Umbilical cord (tissue), 2 donors: ENCODE measurements at places on chromosomes 3 and 15. TPM values are rescaled to one million over a fixed set of nuclear protein-coding genes. Genes with fewer than 3 reads are reported as not detected.

GRCh38 chr3:121443456-121443855, 102.3 kb downstream of the POLQ start:
- no peak for DNase-seq

DNA sequence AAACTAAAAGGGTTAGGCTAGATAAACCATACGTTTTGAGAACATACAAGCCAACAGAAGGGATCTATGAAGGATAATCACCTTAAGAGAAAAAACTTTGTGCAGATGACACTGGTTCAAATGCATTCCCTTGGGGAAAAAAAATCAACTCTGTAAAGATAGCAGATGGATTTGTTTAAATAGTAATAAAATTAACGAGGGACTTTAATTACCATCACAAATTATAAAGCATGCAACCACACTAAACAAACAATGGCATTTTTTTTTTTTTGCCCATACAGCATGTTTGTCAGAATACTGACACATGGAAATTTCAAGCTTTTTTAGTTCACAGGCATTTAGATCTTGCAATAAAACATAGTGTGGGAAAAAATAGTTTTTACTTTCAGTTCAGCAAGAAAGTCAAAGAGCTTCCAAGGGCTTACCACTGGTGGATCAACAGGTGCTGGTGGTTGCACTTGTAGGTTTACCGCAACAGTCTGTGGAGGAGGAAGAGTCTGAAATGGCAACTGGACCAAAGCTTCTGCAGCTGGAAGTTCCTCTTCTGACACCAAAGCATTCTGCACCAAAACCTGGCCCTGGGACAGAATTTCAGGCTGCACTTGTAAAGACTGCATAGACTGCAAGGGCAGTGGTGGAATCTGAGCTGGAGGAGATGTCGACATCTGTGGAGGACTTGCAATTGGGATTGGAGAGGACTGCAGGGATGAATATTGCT, 53.1 kb downstream of the PHC3 start:
- no peak for DNase-seq

- no peak for DNase-seq
Observed at GRCh38 chr15:51114437-51115119, 19.9 kb upstream of the TNFAIP8L3 start.

The P2RY12 gene
- total RNA-seq = 8.9 TPM

The STIMATE gene
- total RNA-seq = 7.2 TPM

DNA sequence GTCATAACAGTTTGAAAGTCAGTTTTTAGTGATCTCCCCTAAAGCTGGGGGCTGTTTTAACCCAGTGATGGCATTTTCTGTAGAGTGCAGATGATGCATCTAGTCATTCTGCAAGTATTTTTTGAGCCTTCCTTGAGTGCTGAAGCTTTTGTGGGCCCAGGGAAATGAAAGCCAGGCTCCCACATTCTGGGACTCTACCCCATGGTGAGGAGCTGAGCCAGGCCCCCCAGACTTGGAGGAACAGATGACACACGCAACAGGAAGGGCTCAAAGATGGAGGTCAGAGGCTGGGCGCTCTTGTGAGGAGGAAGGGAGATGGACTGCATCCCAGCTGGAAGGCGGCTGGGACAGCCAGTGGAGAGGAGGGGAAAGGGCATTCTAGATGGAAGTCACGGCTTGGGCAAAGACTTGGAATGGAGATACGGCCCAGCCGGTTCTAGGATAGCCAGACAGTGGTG, 40.8 kb downstream of the MRAS start:
- no peak for DNase-seq

The SRGAP3 gene
- 10.4 TPM for total RNA-seq
